ENCODE measurements at places on chromosomes 12 and 14.

DNA sequence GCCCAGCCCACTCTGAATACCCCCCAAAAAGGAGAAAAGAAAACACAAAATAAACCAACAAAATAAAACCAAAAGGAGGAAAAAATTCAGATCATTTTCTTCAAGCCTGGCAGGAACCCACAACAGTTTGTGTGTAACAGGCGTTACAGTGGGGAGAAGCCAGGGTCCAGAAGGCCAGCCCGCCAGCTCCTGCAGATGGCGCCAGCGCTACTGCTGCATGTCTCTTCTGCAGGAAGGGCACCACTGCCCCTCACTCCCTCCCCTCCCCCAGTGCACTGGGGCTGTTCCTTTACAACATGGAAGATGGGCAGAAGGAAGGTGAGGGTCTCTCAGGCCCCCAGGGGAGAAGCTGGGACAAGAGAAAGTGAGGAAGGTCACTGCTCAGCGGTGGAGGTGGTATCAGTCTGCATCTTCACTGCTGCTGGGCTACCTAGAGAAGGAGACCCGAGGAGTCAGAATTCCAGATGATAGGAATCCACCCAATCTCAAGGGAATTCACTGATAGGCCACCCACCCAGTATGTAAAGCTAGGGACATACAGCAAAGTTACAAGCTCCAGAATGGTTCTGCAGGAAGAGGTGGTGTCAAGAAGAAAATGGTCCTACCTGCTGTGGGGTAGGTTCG is 2.3 kb upstream of the NOP2 start:
- peak; percentile 18 for DNase-seq

- DNase-seq = no peak
Measured at GRCh38 chr12:50240096-50240791, 43.1 kb downstream of the LIMA1 start.

- no peak for DNase-seq
Measured at GRCh38 chr14:71583194-71583593, 349.0 kb upstream of the RGS6 start.

DNA sequence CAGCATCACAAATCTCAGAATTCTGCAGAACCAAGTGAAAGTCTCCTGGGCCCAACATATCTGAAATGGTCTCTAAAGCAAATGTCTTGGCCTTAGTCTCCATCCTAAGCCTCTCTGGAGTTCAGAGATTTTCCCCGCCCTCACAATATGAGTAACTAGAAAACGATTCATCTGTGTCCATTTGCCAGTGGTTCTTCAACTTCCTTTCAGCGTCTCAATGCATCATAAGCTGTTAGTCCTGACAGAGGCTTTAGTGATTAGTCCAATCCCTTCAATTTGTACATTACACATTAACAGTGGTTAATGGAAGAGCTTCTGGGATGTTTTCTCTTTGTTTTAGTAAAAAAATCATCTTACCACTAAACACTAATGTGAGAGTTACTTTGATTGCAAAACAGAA is 17.4 kb downstream of the NPC2 start:
- DNase-seq = no peak

DNA sequence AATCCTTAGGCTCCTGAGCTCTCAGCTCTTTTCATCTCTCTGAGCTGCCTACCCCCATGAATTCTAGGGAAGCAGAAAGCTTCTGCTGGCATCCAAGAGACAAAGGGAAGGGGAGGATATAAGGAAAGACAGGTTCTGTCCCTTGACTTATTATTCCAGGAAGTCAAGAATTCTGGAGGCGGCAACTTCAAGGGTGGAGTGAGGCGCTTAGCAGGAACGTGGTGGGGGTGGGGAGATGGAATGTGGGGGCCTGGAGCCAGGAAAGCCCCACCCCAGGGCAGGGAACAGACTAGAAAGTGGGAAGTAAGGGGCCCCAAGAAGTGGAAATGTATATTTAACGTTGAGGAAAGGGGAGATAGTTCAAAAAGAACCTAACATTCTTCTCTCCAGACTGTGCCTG is 1.4 kb downstream of the CALCOCO1 start:
- no peak for DNase-seq

DNA sequence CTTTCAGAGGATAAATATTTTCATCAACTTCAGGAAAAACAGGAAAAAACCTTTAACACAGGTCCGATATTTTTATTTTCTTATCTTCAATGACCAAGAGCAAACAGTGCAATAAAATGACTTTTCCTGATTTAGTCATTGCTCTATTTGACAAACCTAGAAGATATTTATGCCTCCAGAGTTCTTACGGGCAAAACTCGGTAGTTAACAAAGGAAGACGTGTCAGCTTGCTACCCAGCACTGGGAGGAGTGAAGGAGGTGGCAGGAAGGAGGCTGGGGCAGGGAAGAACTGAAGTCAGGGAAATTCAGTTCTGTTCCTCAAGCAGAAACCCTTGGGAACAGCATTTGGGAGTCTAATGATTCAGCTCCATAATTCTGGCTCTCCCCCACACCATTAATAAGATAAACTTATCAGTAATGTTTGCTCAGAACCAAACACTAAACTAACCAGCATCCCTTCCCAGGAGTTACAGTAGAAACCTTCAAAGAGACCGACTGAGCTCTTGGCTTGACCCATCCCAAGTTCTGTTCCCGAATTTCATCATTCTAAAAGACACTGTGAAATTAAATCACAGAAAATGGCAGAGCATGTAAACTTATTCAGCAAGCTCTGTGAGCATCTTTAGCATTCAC is 163.3 kb downstream of the APAF1 start:
- no peak for DNase-seq

- DNase-seq = peak; percentile 86
Measured at GRCh38 chr14:104864267-104865080, 594 bp upstream of the CEP170B start.

- DNase-seq = no peak
Measured at GRCh38 chr14:101481557-101481956, 79.7 kb upstream of the DIO3 start.

- peak; percentile 41 for DNase-seq
Measured at GRCh38 chr14:35879654-35880249, 53.6 kb downstream of the BRMS1L start.

- DNase-seq = no peak
Measured at GRCh38 chr14:97306760-97307246, 509.6 kb downstream of the VRK1 start.

- no peak for DNase-seq
Measured at GRCh38 chr12:6315184-6315583, 4.7 kb downstream of the PLEKHG6 start.

- DNase-seq = no peak
Measured at GRCh38 chr12:91620992-91621391, 438.4 kb upstream of the DCN start.

DNA sequence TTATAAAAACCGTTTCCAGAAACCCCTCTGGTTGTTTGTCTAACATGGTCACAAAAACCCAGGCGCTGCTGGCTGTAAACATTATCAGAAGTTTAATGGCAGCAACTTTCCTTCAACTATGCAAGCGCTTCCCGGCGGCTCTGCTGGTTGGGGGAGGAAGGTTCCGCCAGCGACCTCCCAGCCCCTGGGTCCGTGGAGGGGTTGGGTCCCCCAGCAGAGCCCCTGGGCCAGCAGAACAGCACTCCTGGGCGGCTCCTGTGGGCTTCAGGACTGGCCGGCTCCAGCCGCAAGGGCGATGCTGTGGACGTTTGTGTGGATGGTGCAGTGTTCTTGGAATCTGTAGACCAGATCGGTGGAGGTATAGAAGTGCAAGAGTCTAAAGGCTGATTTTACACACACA is 26.0 kb downstream of the LRCOL1 start:
- DNase-seq = no peak

DNA sequence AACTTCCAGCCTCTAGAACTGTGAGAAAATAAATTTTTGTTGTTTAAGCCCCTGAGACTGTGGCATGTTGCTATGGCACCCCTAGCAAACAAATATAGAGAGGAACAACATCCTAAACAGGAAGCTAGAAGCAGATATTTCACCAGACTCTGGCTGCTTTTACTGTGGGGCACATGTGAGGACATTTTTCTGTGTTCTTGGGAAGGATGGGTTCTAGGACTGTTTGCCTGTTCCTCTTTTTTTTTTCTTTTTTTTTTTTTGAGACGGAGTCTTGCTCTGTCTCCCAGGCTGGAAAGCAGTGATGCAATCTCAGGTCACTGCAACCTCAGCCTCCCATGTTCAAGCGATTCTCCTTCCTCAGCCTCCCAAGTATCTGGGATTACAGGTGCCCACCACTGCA is 4.2 kb upstream of the HRK start:
- DNase-seq = no peak

GRCh38 chr12:111462210-111462769 is 56.6 kb downstream of the SH2B3 start:
- DNase-seq = no peak

DNA sequence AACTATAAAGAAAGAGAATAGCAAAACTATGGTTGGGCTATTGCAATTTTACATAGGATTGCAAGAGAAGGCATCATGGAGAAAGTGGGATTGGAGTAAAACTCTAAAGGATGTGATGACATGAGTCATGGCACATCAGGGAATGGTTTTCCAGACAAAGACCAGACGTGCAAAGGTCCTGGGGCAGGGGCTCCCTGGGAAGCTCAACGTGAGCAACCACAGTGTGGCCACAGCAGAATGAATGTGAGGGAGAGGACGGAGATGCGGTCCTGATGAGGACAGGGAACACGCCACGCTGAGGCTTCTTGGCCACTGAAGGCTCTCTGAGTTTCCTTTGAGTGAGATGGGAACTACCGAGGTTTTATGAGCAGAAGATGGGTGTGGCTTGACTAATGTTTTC is 38.2 kb downstream of the FZD10 start:
- DNase-seq = no peak

- DNase-seq = no peak
Measured at GRCh38 chr12:76627346-76628135, 68.0 kb upstream of the OSBPL8 start.

GRCh38 chr14:36217027-36217426 is 40.5 kb upstream of the PTCSC3 start:
- no peak for DNase-seq

GRCh38 chr14:53652068-53652467 is 304.6 kb downstream of the BMP4 start:
- no peak for DNase-seq

- DNase-seq = peak; percentile 18
Measured at GRCh38 chr12:42987216-42987650, 397.7 kb upstream of the PRICKLE1 start.

DNA sequence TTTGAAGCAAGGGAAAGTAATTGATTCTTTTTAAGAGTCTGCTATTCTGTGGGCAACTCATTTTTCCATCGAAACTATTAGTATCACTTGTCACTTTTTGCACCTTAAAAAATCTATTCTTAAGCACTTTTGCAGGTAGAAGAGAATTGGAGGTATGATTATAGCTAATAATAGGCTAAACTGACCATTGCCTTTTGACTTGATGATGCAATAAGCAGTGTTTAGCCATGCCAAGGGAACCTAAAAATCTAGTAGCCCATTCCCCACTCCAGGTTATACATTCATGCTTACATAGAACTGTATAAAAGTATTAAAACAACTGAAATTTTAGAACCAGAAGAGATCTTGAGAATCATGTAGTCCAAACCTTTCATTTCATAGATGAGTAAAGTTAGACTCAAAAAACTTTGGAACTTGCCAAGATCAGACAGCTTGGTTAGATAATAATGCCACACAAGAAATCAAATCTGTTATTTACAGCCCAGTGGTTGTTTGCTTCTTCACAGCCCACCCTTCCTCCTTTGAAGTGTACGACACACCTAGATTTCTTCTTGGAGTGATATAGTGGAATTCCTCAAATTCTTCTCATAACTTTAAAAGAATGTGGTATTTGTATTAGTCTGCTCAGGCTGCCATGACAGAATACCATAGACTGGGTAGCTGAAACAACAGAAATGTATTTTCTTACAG is 21.7 kb upstream of the GARIN2 start:
- DNase-seq = no peak
